Activated naive CD8-positive, alpha-beta T cell treated with anti-CD3 and anti-CD28 coated beads for 36 hours (primary cell): ENCODE measurements at places on chromosomes 2 and 18. TPM values are rescaled to one million over a fixed set of nuclear protein-coding genes. Genes with fewer than 3 reads are reported as not detected.

ABCG8 gene
- total RNA-seq: not detected

SGPP2 gene
- 2.7 TPM for total RNA-seq

DNA sequence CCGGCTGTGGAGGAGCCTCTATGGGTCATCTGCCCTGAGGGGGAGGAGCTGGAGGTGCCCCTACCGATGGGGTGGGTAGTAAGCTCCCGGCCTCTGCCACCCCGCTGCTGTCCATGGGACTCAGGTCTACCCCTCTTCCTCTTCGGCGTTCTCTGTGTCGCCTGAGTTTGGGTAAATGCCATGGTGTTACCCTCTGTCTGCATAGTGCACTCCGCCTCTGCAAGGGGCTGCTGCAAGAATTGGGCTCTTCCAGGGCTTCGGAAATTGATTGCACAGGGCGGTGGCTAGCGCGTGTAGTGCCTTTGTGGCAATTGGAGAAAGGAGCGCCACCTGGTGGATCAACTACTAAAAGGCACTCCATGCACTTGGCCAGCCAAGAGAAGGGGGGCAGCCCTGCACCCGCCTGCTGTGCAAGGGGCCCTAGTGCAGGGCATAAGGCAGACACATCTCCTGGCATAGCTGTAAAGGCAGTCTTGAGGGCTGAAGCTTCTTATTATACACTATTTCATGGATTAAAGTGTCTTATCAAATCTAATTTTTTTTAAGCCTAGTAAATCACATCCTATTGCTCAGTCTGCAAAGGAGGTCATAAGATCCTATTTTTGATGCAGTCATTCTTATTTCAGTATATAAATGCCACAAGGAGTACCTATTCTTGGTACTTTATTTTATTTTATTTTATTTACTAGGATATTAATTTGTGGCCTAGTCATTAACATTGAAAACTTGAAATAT is 308.9 kb downstream of the PDE11A start:
- DNase-seq: peak; percentile 74

TTR gene
- not detected for total RNA-seq

CFC1 gene
- total RNA-seq: not detected

- no peak for DNase-seq
Measured at GRCh38 chr2:95337829-95338228, 40.7 kb downstream of the KCNIP3 start.

DNA sequence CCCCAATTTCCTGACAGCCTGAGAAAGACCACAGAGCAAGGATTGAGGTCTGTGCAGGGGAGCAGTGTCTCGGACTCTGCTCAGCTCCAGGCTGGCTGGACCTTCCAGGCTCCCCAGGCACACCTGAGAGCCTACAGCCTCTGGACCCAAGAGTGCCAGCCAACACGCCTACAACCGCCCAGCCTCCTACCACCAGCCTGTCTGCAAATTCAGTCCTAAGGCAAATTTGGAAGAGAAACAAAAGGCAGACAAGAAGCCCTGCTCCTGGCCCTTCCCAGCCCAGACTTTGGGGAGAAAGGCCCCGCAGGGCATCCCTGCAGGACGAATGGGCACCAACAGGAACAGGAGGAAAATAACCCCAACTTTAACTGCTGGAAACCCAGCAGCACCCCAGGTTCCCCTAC is 1.9 kb downstream of the HS6ST1 start:
- DNase-seq: no peak

- DNase-seq: no peak
Measured at GRCh38 chr2:231886071-231886681, 40.0 kb downstream of the NPPC start.

GRCh38 chr2:181954538-181954883 is 31.1 kb upstream of the PPP1R1C start:
- DNase-seq: no peak

GRCh38 chr18:13264091-13265007 is 45.8 kb downstream of the LDLRAD4 start:
- DNase-seq: no peak

HOXD12 gene
- total RNA-seq: not detected

DNA sequence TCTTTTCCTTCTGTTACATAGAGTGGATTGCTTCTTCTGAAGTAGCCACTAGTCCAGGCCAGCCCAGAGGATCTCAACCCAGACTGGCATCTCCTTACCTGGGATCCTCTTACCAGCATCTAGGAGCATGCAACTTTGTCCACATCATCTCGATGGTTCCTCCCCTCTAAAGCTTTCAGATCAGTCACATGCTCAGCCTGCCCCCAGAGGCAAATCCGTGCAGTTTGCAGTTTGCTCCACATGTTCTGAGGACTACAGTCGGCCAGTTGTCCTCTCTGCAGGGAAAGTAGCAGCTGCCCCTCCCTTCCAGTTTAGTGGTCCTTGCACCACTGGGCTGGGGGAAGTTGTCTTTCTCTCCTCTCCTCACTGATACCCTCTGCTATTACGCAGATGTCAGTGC is 259.8 kb upstream of the APCDD1 start:
- no peak for DNase-seq

DNA sequence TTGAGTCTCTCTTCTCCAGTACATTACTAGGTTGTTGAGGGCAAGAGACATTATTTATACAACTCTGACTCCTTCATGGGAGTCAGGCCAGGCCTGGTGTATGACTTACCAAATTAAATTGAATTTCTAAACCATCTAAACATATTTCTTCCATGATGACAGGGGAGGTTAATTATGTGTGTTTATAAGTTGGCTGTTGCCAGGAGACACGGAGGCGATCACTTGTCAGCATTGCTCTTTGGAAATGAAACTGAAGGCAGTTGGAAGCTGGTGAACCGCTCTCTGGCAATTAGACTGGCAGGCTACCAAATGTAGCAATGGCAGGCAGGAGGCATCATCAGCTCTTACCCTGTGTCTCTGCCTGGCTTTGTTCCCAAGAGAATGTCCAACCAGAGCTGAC is 241.4 kb downstream of the KCNS3 start:
- DNase-seq: no peak

DNA sequence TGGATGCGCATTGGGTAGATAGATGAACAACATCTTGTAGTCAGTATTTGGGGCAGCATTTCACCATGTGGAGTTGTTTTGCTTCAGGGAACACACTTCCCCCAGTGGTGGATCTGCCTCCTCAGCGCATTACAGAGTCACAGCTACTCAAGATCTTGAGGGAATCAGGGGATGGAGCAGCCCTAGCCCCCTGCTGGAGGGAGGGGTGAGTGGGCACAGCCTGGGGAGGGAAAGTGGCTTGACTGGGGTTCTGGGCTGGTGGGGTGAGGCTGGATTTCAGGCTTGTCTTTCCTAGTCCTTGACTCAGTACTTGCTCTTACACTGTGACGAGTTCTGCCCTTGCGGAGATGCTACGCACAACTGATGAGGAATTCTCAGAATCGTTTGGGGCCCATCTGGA is 271.0 kb upstream of the HS6ST1 start:
- no peak for DNase-seq

PPP1R1C gene
- total RNA-seq: not detected

DNA sequence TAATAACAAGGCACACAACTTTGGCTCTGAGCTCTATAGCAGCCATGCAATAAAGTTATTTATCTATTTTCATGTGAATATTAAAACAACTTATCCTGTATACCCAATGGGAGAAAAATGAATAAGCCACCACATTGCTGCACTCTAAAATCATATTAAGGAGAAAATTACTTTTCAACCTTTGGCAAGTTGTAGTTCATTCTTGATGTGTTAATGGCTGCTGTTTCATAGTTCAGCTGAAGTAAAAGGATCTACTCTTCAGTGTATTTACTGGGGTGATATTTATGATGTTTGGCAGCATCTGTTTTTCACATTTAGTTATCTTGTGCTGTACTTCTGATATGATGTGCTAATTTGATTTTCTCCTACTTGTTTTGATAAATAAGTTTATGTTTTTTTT is 71.8 kb downstream of the TMEFF2 start:
- DNase-seq: no peak

DNA sequence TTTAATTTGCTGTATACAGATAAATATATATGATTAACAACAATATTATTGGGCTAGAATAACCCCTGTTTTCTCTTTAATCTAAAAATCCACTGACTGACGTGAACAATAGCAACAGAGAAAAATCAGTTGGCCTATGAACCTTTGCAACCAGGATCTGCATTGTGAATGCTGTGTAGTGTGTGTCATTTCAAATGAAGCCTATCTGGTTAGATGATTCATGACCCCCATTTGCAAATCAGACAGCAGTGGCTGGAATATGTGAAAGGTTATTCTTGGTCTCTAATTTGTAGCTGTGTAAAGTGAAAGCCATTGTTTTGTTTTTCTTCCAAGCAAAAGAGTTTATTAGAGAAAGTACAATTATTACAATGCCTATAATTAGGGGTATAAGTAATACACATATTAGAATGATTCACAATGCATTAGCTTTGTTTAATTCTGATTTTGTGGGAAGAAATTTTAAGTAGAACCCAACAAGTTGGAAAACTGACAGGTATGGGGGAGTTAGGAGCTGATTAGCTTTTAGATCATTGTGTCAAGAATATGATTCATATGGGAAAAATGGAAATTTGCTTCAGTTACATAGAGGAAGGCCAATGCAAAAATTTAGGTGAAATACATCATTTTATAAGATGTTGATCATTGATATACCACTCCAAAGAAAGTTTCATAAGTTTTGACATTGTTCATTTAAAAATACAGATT is 1362.2 kb upstream of the TMEFF2 start:
- no peak for DNase-seq

FBXO48 gene
- total RNA-seq: 1.5 TPM

LRRTM4 gene
- total RNA-seq: not detected

CFAP65 gene
- not detected for total RNA-seq

GRCh38 chr2:119753041-119753929 is 6.4 kb upstream of the PTPN4 start:
- no peak for DNase-seq

DNA sequence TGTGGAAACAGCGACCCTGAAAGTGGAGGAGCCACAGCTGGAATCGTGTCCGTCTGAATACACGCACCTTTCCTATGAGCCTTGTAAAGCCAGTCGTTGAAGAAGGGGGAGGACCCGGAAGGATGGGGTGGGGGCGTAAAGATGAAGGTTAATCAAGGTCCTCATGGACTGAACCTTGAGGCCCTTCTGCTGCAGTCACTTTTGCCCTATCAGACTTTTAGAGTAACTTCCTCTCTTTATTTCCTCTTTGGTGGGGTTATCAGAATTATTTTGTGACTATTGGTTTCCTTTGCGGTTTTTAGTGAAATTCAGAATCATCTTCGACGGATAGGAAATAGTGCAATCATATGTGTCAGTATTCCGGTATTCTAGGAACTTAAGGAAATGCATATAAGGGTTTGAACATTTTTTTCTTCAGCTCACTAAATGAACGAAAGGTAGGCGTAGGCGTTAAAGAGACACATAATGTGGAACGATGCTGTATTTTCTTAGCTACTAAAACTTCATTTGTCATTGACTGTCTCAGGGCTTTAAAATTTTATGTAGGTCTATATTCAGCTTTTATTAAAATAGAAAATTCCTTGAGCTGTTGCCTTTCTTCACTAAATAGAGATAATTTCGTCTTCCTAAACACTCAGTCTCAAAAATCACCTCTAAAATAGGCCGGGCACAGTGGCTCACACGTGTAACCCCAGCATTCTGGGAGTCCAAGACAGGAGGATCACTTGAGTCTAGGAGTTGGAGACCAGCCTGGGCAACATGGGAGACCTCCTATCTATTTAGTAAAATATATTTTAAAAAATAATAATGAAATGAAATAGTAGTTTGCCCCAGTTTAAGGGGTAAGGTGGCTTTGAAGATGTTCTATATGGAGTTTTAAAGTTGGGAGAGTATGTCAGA is 1.4 kb upstream of the YES1 start:
- no peak for DNase-seq

DNA sequence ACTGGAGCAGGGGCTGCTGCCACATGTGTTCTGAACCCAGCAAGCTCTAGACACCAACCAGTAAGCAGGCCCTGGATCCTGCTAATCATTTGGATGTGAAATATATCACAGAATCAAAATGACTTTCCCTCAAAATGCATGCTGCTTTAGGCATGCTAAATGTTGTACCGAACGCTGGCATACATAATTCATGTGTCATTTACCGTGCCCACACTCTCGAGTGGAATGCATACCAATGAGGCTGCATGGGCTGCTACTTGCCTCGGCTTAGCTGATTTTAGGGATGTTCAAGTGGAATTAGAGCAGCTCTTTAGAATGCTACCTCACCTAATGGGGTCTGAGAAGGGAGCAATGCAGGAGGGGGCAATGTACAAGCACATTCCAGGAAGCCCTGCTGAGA is 509.6 kb upstream of the RAB6C start:
- no peak for DNase-seq

DNA sequence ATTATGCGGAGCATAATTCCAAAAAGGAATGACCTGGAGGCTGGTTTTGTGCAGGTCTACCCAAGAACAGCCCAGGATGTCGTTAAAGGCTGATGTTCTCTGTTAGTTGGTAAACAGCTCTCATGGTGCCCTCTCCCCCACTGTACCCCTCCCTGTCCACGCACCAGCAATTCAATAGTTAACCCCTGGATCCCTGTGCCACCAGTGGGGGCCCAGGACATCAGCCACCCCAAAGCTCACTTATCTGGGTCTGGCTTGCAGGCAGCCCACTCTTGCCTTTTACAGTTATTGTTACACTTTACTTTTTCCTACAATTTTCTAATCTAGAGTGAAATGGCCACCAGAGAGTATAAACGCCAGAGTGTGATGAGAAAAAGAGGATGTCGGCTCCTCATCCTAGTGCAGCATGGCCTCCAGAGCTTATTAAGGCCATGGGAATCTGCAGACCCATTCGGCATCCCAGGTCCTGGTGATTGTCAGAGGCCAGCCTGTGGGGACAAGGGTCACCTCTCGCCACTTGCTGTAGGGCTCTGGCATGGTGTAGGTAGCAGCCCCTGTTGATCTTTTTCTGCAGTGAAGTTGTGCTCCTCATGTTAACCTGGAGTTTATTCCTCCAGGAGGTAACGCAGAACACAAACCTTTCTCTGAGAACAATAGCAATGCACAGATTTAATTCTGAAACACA is 30.3 kb downstream of the TWIST2 start:
- no peak for DNase-seq

DNA sequence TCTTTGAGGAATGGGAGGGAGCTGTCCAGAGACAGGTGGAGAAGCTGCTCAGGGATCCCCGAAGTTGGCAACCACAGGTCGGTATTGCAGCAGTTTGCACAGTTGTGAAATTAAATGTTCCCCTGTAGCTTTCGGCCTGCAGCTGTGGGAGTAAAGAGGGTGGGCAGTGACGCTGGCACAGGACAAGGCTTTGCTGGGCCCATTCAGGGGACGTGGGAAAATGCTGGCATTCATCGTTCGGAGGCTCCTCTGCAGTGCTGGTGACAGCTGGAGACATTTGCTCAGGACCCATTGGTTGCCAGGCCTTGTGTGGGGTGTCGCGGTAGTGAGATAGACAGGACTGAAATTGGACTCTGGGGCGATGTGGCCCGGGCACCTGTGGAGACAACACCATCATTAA is 173.7 kb downstream of the MYCN start:
- DNase-seq: no peak

- no peak for DNase-seq
Measured at GRCh38 chr18:28248653-28249052, 71.7 kb upstream of the CDH2 start.

GRCh38 chr2:58378152-58378551 is 137.0 kb upstream of the FANCL start:
- DNase-seq: no peak

GRCh38 chr2:19942199-19942598 is 40.4 kb upstream of the TTC32 start:
- DNase-seq: no peak
